ENCODE measurements at places on chromosomes 16 and 17.
A peak's percentile ranks its signal among the peaks of the same experiment; 100 is the strongest.

DNA sequence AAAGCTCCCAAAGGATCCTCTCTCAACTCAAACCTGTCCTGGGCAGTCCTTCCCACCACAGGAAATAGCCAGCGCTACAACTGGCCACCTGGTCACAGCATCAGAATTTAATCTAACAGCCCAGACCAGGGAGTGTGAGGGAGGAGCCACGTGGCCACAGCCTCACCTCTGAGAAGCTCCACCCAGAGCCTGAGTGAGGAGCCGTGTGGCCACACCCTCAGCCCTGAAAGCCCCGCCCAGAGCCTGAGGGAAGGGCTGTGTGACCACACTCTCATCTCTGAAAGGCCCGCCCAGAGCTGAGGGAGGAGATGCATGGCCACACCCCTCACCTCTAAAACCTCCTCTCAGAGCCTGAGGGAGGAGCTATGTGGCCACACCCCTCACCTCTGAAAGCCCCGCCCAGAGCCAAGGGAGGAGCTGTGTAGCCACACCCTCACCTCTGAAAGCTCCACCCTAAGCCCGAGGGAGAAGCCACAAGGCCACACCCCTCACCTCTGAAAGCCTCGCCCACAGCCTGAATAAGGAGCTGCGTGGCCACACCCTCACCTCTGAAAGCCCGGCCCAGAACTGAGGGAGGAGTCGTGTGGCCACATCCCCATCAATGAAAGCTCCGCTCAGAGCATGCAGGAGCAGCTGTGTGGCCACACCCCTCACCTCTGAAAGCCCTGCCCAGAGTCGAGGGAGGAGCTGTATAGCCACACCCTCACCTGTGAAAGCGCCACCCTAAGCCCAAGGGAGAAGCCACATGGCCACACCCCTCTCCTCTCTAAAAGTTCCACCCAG is 28.6 kb downstream of the SLC38A8 start:
- peak; percentile 93 for ATAC-seq

DNA sequence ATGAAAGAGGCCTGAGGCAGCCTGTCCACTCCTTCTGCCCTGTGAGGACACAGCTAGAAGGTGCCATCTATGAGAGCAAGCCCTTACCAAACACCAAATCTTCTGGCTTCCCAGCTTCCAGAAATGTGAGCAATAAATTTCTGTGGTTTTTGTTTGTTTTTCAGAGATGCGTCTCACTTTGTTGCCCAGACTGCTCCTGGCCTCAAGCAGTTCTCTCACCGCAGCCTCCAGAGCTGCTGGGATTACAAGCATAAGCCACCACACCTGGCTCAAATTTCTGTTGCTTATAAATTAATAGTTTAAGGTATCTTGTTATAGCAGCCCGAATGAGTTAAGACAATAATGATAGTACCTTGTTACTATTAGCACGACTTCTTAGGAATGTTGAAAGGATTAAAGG is 12.5 kb upstream of the SLC16A11 start:
- no peak for ATAC-seq

DNA sequence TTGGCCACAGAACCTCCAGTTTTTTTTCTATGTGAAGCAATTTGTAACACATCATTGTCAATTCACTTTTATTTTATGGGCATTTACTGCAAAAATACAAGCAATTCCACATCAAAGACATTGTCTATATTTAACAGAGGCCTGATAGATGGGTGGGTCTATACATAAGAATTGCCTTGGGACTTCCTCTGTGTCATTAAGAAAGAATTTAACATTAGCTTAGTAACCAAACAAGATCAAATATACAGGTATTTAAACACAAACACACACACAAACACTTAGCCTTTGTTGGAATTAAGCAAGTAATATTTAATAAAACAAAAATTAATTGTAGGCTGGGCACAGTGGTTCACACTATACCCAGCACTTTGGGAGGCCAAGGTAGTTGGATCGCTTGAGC is 4.3 kb upstream of the PITPNC1 start:
- no peak for ATAC-seq

- no peak for ATAC-seq
Observed at GRCh38 chr16:87123356-87124001, 193.7 kb downstream of the C16orf95 start.

GRCh38 chr17:79938336-79939093 is 97.2 kb downstream of the TBC1D16 start:
- ATAC-seq = no peak

GRCh38 chr16:2884041-2884451 is 1.0 kb downstream of the FLYWCH2 start:
- no peak for ATAC-seq

DNA sequence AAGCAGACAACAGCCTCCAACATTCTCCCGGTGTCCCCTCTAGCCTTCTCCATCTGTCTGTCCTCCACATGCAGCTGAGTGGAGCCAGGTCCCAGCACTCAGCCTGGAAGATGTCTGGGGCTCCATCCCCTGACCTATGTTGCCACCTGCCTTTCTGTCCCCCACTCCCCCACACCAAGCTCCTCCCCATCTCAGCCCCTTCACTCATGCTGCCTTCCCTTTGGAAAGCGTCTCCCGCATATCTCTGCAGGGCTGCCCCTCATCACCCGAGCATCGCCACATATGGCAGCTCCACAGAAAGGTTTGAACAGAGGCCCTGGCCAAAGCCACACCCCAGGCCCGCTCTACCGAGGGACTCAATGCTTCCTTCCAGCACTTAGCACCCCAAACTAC is 24.2 kb downstream of the NSMCE1 start:
- ATAC-seq = no peak

DNA sequence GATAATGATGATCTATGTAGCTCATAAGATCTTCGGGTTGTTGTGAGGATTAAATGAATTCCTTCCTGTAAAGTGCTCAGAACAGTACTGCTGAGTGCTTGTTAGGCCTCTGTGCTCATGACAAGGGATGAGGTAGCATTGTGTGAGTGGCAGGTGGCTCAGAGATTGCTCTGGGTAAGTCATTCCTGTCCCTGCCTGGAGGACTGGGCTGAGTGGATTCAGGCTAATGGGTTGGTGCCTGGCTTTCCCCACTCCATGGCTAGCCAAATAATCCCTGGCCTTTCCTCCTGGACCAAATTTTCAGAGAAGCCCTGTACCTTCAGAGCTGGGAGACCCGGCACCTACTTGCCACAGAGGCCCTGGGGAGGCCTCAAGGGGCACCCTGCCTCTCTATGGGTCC is 1.3 kb upstream of the CCDC92B start:
- no peak for ATAC-seq

GRCh38 chr17:74447628-74448159 is 15.8 kb downstream of the GPRC5C start:
- ATAC-seq = no peak

GRCh38 chr17:49299996-49300395 is 62.1 kb downstream of the ZNF652 start:
- no peak for ATAC-seq

GRCh38 chr16:29662000-29662728 is 883 bp upstream of the SPN start:
- ATAC-seq = no peak

DNA sequence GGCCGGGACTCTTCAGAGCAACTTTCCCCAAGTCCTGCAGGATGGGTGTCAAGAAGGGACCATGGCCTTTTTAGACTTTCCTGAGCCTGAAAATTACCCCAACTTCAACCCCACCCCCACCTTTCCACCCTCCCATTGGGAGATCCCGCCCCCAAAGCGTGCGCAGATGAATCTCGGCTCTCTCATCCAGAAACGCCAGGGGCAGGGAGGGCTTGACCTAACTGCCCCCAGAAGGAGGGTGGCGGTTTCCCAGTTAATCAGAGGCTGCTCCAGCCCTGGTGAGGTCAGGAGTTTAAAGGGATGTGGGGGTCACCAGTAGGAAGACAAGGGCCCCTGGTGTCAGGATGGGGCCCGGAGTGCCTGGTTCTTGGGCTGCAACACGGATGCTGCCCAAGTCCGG is 480 bp downstream of the KIF19 start:
- no peak for ATAC-seq

DNA sequence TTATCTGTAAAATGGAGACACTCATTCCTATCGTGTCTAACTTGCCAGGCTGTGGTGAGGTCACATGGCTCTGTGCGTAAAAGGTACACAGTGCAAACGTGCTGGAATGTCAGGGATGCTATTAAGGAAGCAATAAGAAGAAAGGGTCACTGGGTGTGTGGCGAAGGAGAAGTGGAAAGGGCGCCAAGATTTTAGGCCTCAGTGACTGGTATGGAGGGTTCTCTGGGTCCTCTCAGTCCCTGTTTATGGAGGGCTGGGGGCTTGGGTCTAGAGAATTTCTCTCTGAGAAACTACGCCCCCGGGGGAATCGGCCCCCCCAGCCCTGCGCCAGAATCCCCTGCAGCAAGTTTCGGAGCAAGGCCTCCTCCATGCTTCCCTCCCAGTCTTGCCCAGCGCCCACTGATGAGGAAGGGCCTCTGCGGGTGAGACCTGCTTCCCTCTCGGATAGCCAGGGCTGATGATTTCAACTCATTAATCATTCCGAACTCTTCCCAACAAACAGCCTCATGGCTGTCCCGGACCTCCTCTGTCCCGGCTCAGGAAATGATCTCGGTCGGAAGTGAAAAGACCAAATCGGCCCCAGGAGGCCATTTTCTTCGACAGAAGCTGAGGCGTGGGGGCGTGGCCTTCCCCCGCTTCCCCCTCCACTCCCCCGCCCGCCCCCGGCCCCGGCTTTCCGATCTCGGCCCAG is 1.2 kb upstream of the HEXIM1 start:
- peak; percentile 3 for ATAC-seq

- ATAC-seq = peak; percentile 37
Observed at GRCh38 chr17:1455291-1455796, 688 bp downstream of the CRK start.

DNA sequence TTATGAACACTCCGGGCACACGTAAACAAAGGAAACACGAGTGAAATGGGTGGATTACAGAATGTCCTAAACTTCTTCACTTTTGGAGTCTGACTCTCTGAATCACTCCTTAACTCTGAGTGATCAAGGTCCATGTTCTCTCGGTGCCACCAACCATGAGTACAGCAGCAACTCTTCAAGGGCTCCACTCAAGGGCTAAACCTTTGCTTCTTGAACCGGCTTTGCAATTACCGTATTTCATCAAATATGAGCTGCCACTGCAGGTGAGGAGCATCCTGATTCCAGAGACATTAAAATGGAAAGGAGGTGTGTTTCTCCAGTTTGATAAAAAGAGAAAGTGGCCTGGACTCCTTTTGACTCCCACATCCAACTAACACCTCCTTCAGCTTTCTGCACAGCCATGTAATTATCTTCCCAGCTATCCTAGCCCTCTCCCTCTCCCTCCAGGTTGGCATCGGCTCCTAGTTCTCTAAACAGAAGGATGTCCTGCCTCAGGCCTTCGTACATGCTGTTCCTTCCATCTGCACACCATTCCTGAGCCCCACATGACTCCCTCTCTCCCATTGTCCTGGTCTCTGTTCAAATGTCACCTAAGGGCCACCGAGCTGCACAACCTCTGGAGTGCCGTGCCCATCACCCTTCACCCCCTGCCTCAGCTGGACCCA is 61.4 kb downstream of the ZDHHC7 start:
- ATAC-seq = no peak

DNA sequence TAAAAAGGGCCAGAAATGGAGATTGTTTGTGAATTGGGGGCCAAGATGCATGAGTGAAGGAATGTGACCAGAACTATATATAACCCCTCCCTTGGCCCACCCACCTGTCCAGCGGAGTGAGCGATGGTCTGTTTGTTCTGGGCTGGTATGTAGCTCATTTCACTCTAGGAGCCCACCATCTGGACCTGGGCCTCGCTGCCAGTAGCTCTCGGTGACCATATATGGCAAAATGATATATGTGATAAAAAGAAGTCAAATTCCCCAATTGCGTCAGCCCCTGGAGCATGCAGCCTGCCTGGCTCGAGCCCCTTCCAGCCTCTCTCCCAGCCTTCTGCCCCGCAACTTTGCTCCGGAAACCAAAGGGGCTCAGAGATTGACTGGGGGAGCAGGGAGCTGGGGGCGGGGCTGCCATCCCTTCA is 47.3 kb downstream of the CCDC42 start:
- ATAC-seq = no peak

GRCh38 chr16:88599825-88600538 is 29.8 kb downstream of the ZC3H18 start:
- ATAC-seq = no peak

DNA sequence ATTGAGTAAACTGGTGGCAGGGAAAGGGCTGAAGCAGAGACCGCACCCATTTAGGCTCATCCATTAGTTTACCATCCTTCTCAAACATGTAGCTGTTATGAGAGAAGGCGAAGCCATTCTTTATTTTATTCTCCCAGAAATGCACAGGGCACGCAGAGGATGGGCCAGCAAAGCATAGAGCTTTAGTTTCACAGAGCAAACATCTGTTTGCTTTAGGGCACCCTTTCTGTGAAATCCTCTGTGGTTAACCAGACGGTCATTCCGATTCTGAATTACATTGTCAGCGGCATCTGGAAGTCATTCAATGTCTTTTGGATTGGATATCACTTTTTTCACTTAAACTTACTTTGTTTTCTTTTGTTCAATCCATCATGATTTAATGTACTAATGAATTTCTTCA is 96.0 kb downstream of the TOX3 start:
- ATAC-seq = peak; percentile 55

DNA sequence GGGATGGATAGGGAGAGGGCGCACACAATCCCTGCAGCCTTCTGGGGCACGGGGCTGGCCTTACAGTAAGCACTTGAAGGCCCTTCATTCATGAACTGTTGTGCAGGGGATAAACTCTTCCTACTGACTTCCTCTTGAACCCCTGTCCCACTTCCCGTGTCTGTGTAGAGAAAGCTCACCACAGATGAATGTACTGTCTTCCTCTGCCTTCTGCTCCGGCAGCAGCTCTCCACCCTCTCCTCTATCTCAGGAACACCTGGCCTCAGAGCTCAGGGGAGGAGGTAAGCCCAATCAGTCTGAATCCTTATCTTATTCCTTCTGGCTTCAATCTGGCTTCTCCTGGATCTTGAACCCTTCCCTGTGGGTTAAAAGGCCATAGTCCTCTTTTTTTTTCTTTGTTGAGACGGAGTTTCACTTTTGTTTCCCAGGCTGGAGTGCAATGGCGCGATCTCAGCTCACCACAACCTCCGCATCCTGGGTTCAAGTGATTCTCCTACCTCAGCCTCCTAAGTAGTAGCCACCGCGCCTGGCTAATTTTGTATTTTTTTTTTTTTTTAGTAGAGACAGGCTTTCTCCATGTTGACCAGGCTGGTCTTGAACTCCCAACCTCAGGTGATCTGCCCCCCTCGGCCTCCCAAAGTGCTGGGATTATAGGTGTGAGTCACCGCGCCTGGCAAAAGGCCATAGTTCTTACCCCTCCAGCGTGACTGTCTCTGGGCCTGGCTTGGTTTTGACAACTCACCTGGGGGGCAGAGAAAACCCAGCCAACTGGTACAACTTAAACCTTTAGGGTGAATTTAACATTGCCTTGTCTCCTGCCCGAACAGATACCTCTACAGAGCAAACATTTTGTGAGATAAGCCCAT is 7.2 kb upstream of the SLC52A1 start:
- ATAC-seq = no peak

DNA sequence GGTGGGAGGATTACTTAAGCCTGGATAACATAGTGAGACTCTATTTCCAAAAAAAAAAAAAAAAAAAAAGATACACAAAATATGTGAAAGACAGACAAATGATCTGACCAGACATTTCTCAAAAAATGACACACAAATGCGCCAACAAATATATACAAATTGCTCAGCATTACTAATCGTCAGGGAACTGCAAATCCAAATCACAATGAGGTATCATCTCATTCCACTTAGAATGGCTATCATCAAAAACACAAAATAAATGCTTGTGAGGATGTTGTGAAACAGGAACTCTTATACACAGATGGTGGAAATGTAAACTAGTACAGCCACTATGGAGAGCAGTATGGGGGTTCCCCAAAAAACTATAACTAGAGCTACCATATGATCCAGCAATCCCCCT is 62.4 kb downstream of the STX8 start:
- ATAC-seq = no peak

Measured in motor neuron (in vitro differentiated cells).